Neural crest cell (in vitro differentiated cells): ENCODE measurements at places on chromosomes 6 and 20.
A peak's percentile ranks its signal among the peaks of the same experiment; 100 is the strongest.

GRCh38 chr6:56346958-56347357 lies 99.6 kb upstream of the COL21A1 start:
- DNase-seq, result no peak

- DNase-seq, result no peak
Observed at GRCh38 chr6:52982680-52983079, 12.4 kb downstream of the GSTA4 start.

DNA sequence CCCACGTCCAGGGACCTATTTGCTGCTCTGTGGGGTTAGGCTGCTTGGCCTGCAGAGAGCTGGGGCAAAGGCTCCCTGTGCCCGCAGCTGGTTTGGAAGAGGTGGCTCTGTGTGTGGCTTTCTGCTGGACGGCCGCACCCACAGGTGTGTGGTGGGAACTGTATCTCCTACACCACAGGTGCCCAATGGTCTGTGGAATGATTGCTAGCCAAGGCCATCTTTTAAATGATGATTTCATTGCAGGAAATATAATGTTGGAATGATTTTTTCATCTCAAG lies 178.4 kb downstream of the DLL1 start:
- no peak for DNase-seq

DNA sequence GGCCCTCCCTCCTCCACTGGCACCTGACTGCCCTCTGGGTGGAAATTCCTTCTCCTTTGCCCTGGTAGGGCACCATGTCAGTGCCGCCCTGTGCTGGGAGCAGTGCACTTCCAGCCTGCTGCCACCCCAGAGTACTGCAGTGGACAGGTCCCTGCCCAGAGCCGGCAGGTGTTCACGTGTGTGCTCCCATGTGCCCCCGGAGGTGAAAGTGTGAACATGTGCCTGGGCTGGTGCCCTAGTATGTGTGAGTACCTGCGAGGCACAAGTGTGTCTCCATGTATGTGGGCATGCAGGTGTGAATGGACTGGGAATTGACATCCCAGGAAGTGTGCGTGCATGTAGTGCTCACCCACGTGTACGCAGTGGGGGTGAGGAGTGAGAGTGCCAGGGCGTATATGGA lies 29.4 kb downstream of the SDCBP2 start:
- no peak for DNase-seq

- DNase-seq, result no peak
Observed at GRCh38 chr20:20396794-20397193, 28.9 kb downstream of the INSM1 start.

GRCh38 chr20:44186201-44186600 lies 787 bp downstream of the JPH2 start:
- no peak for DNase-seq

- DNase-seq, result peak; percentile 5
Observed at GRCh38 chr6:138987080-138987642, 892 bp downstream of the REPS1 start.

- no peak for DNase-seq
Observed at GRCh38 chr20:1975291-1975690, 18.6 kb downstream of the PDYN start.

- DNase-seq, result no peak
Observed at GRCh38 chr20:47586649-47587294, 85.1 kb downstream of the NCOA3 start.

GRCh38 chr20:43404878-43405277 lies 52.8 kb upstream of the SRSF6 start:
- DNase-seq, result no peak

DNA sequence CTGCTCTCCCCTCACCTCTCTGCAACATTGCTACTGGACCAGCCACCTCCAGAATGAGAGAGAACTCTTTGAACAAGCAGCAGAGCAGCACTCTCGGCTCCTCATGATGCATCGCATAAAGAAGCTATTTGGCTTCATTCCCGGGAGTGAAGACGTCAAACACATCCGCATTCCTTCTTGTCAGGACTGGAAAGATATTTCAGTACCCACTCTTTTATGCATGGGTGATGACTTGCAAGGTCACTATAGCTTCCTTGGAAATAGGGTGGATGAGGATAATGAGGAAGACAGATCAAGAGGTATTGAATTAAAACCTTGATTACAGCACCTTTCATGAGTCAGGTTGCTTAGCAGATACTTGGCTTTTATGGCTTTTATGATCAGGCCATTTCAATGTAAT lies 4.3 kb downstream of the CALHM4 start:
- DNase-seq, result no peak

- no peak for DNase-seq
Observed at GRCh38 chr6:136696783-136697364, 95.4 kb downstream of the MAP3K5 start.

GRCh38 chr20:50928469-50928868 lies 2.8 kb downstream of the ADNP start:
- DNase-seq, result no peak

DNA sequence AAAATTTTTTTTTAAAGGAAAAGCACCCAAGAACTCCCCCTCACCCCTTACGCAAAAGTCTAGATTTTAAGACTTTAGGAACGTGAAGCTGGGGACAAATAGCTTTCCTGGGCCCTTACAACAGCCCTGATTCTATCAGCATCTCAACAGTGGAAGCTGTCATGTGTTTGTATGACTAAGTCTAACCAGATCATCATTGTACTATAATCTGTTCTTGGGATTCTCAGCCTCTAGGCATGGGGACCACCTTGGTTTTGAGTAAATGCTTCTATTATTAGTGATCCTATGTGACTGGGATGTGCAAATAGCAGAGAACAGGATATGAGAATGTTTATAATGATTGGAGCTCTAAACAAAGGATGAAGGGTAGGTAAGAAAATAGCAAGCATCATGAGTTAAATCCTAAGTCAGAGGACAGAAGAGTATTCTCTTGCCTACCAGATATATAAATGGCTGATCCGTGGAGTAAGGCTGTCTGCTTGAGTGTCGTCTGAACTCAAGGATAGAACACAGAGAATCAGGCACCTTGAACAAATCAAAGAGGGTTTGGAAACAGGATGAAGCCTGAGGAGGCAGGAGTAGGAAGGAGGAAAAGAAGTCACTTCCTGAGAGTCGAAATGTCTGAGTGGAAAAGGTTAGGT lies 105.7 kb upstream of the FAM184A start:
- no peak for DNase-seq

DNA sequence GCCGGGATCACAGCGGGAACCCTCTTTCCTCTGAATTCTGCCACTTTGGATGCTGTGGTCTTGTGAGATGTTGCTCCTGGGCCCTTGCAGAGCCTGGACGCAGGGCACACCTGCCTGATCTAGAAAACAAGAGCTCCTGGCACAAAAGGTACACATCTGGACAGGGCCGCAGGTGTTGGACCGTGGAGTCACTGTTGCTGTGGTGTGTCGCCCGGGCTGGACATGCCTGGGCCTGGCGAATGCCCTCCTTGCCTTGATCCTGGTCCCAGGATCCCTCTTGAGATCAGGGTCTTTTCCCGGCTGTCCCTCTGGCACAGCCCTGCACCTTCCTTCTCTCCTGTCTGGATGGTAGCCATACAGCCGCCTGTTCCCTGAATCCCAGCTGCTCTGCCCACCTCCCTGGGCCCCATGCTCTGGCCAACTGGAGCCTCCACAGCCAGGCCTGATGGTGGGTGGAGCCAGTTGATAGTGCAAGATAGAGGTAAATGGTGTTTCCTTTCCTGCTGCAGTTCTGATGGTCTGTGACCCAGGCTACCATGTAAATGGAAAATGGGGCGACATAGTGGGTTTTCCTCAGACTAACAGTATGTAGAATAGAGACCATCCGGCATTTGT lies 5.0 kb downstream of the FOXP4 start:
- no peak for DNase-seq

DNA sequence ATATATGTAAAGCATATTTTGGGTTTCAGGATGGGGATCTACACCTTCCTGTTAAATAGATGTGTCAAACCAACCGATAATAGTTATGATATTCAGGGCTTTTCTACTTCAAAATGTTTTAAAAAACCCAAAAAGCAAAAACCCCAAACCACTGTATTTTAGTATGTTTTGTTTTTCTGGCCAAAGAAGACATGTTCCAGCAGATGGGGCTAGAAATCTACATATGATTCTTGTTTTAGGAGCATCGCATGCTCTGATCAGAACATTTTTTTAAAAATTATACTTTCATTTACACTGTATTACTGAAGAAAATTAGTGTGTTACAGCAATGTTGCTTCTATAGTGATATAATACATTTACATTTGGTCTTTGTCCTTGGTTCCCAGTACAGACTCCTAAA lies 11.0 kb downstream of the RMND1 start:
- no peak for DNase-seq

- DNase-seq, result no peak
Observed at GRCh38 chr6:41475737-41476357, 70.3 kb upstream of the FOXP4 start.

- no peak for DNase-seq
Observed at GRCh38 chr20:40933758-40934157, 94.9 kb upstream of the TOP1 start.

DNA sequence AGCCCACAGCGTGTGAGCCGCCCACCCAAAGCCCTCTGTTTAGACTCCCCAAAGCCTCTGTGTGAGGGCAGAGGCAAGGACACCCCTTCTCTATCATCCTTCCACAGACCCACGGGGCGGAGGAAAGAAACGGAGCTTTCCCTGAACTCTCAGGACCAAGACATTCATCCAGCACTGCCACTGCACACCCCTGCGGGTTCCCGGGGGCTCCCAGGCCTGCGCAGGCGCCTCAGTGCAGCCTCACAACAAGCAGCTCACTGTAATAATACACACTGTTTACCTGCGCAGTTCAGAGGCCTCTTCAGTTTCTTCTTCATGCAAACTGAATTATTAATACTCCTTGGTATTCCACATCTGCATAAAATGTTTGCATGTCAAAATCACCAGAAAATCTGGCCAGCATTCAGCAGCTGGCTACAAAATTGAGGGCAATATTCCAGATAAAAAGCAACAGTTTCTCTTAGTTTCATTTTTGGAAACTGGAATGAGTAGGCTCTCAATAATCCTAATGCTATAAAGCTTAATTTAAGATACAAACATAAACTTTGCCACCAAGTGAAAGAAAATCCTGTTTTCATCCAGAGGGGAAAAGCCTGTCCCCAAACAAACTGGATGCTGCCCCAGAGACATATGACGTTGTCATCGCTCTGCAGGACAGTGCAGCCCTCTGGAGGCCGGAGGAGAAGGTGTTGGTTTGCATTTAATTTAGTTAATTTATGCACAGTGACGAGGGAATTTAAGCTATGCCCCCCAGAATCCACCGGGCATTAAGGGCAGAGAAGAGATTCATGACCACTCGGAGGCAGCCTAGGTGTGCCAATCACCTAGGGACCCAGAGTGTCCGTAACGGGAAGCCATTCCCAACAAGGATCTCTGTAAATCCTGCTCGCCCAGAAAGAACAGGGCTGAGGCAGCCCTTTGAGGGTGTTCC lies 45.3 kb downstream of the NINL start:
- DNase-seq, result no peak

- DNase-seq, result no peak
Observed at GRCh38 chr20:44196271-44196670, 9.3 kb upstream of the JPH2 start.

DNA sequence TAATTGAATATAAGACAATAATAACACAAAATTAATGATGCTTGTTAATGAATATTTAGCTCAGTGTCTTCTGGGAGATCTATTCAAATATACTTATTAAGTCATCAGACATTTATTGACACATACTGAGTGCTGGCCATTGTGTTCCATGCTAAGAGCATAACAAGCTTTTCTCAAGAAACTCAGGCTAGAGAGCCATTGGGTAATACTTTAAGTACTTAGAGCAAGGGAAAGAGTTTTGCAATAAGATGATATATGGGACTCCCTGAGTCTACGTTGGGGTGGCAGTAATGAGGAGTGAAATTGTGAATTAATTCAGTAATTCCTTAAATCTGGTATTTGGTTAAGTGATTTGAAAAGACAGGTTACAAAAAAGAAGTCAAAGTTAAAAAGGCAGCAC lies 11.1 kb downstream of the TMEM200A start:
- no peak for DNase-seq

- DNase-seq, result no peak
Observed at GRCh38 chr20:4047614-4048013, 32.3 kb upstream of the RNF24 start.

DNA sequence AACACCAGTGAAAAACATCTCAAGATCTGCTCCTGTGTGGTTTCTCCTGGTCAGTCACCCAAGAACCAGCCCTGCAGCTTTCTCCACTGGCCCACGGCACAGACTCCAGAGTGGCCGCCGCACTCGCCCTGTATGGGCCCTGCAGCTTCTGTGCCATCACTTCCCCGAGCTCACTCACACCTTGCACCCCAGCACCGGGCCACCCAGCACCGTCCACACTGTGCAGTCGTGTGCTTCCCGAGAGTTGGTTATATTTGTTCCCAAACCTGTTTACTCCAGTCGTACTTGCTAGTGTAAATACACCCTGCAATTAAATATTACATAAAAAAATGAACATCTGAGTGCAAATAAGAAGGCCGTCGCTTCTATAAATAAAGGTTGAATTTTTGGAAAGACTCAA lies 341.7 kb downstream of the CDH26 start:
- DNase-seq, result no peak

DNA sequence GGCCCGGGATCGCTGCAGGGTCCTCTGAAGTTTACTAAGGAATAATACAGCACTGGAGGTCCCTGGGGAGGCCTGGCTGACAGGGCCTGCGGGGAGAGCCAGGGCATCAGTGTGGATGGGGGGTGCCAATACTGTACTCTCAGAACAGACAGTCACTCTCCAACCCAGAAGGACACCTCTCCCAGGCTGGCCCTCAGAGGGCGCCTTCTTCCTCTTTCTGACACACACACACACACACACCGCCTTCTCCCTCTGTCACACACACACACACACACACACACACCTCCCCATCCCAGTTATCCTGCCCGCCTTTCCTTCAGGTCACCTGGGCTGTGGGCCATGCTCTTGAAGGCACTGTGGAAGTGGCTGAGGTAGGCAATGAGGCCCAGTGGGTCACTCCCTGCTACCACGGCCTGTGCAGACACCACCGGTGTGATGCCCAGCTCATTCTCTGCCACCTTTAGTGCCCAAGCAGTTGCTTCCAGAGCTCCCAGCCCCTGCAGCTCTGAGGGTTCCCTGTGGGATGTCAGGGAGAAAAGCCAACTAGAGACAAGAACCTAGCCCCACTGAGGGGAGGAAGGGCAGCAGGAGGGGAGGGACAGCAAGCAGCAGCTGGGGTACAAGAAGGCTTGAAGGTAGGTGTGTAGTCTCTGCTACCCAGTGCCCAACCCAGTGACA lies 7.5 kb downstream of the SMPD2 start:
- no peak for DNase-seq
